ENCODE measurements at places on chromosomes 1 and 21. TPM values are rescaled to one million over a fixed set of nuclear protein-coding genes. Genes with fewer than 3 reads are reported as not detected.

AKIRIN1 gene
- total RNA-seq = 116 TPM

TMPRSS15 gene
- total RNA-seq = not detected

NBPF6 gene
- not detected for total RNA-seq

FCRLA gene
- 0.15 TPM for total RNA-seq

CLCA4 gene
- 0.08 TPM for total RNA-seq

OR2T2 gene
- total RNA-seq = not detected

PRR9 gene
- total RNA-seq = not detected

ERO1B gene
- 19.9 TPM for total RNA-seq

PUSL1 gene
- 46.9 TPM for total RNA-seq

GBP4 gene
- total RNA-seq = 3.3 TPM

CCDC18 gene
- 11.6 TPM for total RNA-seq

CCDC17 gene
- total RNA-seq = 2.2 TPM

MYOG gene
- not detected for total RNA-seq

SAMD13 gene
- total RNA-seq = 2.2 TPM

CHIA gene
- total RNA-seq = not detected

IKBKE gene
- total RNA-seq = 6.4 TPM

AKNAD1 gene
- 0.26 TPM for total RNA-seq

ATP5PB gene
- total RNA-seq = 178 TPM

RGSL1 gene
- not detected for total RNA-seq

RNU1-3 gene
- 1,290 TPM for total RNA-seq

EDARADD gene
- 35.4 TPM for total RNA-seq

RER1 gene
- total RNA-seq = 235 TPM

CRNN gene
- not detected for total RNA-seq

CD2 gene
- total RNA-seq = 0.10 TPM

SLC30A1 gene
- 34.5 TPM for total RNA-seq

SHISAL2A gene
- total RNA-seq = 0.23 TPM

SLC25A34 gene
- total RNA-seq = 0.64 TPM

BTBD8 gene
- 0.69 TPM for total RNA-seq

FCRL2 gene
- total RNA-seq = not detected

GRHL3 gene
- total RNA-seq = 16.7 TPM

SPATA17 gene
- total RNA-seq = 0.51 TPM

NLRP3 gene
- total RNA-seq = 0.33 TPM

CBR3 gene
- 1.6 TPM for total RNA-seq

TRABD2B gene
- total RNA-seq = not detected

SLC2A5 gene
- 0.26 TPM for total RNA-seq

HCRTR1 gene
- total RNA-seq = 0.18 TPM

EPS8L3 gene
- not detected for total RNA-seq

MYCL gene
- 2.0 TPM for total RNA-seq

HOOK1 gene
- 0.57 TPM for total RNA-seq

TRNAU1AP gene
- total RNA-seq = 39.1 TPM

AQP10 gene
- not detected for total RNA-seq

CDC7 gene
- total RNA-seq = 30.1 TPM

FAM78B gene
- total RNA-seq = 0.41 TPM

AIRE gene
- total RNA-seq = not detected

GRIK1 gene
- total RNA-seq = not detected

NR1I3 gene
- total RNA-seq = not detected

PLEKHA6 gene
- total RNA-seq = 5.5 TPM

MATN1 gene
- total RNA-seq = 0.59 TPM

OLFM3 gene
- not detected for total RNA-seq

TMEM81 gene
- total RNA-seq = 4.0 TPM

ZBTB8A gene
- total RNA-seq = 6.5 TPM

AMY1A gene
- not detected for total RNA-seq

RGS16 gene
- 0.23 TPM for total RNA-seq

RNU1-1 gene
- total RNA-seq = 1,290 TPM

SIK1 gene
- 32.3 TPM for total RNA-seq

All from Panc1 (cell line).